Gastroesophageal sphincter (tissue), 4 donors: ENCODE measurements at places on chromosomes 1 and 21.
A peak's percentile ranks its signal among the peaks of the same experiment; 100 is the strongest.

DNA sequence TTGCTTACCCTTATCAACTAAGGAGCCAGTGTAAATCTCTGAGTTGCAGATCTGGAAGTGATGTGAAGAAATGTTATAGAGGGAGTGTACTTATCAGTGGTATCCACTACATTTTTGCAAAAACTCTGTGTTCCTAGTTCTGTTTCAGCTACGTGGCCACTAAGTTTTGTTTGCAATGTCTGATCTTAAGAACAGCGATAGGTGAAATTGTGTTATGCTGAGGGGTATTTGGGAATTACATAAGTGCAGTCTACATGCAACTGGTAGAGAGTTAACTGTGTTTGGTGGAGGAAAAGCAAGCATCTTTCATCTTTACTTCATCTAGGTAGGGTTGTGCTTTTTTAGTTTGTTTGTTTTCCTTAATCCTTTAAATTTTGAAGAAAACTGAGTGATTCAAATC lies 198.8 kb upstream of the SGIP1 start:
- ATAC-seq, result no peak

GRCh38 chr1:201240171-201240570 lies 43.1 kb upstream of the PKP1 start:
- no peak for ATAC-seq

GRCh38 chr1:207020065-207020708 lies 12.4 kb downstream of the C1orf116 start:
- ATAC-seq, result no peak

DNA sequence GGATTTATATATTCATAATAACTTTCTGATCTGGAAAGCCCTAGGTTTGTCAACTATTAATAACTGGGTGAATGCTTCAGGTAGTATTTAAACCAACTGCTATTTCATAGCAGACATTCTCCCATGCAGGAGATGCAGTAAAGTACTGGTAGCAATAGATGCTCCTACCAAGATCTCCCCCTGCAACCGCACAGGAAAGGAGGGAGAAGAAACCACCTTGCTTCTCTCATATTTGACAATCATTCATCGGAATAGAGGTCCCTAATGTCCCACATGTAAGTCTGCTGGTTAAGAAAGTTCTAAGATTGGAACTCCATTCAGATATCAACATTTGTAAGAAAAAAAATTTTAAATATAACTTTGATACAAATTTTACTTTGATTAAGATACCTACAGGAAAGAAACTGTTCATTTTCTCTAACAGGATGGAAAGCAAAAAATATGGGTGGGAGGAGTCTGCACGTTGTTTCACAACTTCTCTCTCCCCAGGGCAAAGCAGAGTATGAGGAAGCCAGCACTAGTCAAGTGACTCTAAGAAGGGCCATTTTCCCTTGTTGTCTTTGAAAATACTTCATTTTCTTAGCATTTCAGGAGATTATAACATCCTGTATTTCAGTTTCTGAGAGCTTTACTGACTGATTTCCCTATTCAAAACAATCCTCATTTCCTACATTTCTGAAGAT lies at the start of gene PYHIN1:
Gene PYHIN1, plus strand, starts transcription at position 498 of the 683 bp plus-strand sequence. CDS start 5,359 bp downstream, outside the sequence.
- no peak for ATAC-seq

- no peak for ATAC-seq
Observed at GRCh38 chr1:228835911-228836310, 100.6 kb downstream of the RHOU start.

DNA sequence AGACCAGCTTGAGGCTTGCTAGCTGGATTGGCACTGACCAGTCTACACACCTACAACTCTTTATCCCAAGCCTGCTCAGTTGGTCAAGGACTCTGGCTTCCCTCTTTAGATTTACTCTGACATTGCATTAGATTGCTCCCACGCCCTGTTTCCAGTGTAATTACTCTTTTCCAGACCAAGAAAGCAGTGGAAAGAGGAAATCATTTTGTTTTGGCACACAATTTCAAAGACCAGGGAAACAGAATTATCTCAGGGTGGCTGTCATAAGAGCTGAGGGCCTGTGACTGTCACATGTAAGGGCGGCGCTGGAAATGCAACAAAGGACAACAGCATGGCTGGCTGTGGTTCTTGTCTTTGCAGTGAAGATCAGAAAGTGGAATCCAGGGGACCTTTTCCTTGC lies 302.7 kb downstream of the HHAT start:
- ATAC-seq, result no peak

GRCh38 chr1:246267896-246268295 lies 239.2 kb downstream of the SMYD3 start:
- ATAC-seq, result no peak

DNA sequence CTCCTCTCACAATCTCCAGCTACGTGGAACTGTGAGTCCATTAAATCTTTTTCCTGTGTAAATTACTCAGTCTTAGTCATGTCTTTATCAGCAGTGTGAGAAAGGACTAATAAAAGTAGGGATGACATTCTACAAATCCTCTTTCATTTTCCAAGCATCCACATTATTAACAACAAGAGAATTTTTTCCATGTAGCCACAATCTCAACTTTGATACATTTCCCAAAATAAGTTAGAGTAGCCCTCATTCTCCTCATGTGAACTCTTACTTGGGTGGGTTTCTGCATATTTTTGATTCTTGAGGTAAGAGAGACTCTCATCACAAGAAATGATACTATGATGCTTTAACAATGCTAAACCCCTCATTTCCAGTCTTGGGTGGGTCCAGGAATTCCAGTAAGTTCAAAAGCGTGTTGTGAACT lies 52.8 kb downstream of the TNFSF18 start:
- ATAC-seq, result no peak

- no peak for ATAC-seq
Observed at GRCh38 chr1:76833151-76833550, 34.1 kb upstream of the ST6GALNAC5 start.

DNA sequence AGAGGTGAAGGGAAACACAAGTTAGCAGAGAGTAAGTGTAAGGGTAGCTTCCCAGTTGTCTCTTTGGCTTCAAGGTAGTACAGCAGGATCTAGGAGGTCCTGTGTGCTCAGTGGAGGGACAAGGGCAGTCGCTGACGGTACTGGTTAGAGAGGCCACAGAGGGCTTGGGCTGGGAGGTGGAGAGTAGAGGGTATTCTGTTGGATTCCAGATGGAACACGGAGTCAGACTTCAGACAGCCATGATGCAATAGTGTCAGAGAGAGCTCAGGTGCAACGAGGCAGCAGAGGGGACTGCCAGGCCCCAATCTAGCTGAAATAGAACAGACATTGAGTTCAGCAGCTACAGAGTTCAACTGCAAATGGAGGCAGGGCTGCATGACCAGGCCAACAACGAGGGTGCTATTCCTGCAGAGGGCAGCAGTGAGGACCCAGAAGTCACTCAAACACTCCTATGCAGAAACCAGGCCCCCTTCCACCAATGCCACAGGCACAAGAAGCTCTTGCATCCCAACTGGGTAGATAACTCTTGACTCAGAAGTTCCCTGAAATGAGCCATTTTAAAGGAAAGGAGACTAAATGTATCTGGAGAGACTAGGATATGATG lies 325.0 kb upstream of the ESRRG start:
- ATAC-seq, result no peak

- ATAC-seq, result no peak
Observed at GRCh38 chr21:24634749-24635148, 972.5 kb downstream of the MRPL39 start.

GRCh38 chr1:192697771-192698170 lies 61.8 kb downstream of the RGS13 start:
- no peak for ATAC-seq

GRCh38 chr1:155834296-155834926 lies 22.6 kb downstream of the GON4L start:
- no peak for ATAC-seq

DNA sequence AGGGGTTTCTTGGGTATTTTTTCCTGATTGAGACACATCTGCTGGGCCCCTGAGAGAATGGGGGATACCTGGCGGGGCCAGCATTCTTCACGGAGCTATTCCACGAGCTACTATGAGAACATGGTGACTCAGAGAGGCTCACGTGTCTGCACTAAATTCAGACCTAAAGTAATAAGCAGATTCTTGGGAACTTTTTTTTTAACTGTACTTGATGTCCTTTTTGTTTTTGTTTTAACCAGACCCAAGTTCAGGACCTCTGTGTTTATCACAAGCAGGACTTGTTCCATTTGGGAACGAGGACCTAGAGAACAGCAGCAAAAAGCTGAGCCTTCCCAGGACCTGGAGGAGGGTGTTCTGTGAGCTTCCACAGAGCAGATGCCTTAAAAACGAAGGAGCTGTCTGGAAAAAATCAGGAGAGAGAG lies 44.0 kb downstream of the EVA1C start:
- peak; percentile 87 for ATAC-seq

GRCh38 chr1:165644064-165644735 lies 13.2 kb downstream of the MGST3 start:
- no peak for ATAC-seq

DNA sequence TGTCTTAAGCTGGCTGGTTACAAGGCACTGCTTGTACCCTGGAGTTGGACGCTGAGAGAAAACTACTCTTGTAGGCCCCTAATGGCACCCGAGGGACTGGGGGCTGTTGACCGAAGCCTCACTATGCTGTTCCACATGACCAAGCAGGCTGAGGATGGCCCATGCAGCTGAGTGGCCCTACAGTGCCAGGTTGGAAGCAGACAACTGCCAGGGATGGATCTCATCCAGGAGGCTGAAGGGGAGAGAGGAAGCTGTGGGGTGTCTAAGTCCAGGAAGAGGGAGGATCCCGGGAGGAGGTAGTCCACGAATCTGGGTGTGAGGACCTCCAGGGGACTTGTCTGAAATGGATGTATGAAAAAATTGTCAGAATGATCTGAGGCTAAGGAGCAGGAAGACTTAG lies 45.8 kb downstream of the FOXD2 start:
- no peak for ATAC-seq

DNA sequence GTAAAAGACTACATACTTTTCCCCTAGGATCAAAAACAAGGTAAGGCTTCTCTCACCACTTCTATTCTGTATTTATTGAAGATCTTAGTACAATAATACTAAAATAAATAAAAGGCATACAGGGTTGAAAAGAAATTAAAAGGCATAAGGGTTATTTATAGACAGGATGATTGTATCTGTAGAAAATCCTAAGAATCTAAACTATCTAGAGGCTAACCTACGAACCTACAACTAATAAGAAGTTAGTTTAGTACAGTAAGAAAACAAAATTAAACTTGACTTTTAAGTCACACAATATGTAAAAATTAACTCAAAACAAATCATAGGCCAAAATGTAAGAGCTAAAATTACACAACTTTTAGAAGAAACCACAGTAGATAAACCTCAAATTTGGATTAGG lies 50.4 kb upstream of the ADAM30 start:
- ATAC-seq, result no peak

GRCh38 chr1:32031578-32032274 lies 18.1 kb downstream of the KHDRBS1 start:
- ATAC-seq, result peak; percentile 87

DNA sequence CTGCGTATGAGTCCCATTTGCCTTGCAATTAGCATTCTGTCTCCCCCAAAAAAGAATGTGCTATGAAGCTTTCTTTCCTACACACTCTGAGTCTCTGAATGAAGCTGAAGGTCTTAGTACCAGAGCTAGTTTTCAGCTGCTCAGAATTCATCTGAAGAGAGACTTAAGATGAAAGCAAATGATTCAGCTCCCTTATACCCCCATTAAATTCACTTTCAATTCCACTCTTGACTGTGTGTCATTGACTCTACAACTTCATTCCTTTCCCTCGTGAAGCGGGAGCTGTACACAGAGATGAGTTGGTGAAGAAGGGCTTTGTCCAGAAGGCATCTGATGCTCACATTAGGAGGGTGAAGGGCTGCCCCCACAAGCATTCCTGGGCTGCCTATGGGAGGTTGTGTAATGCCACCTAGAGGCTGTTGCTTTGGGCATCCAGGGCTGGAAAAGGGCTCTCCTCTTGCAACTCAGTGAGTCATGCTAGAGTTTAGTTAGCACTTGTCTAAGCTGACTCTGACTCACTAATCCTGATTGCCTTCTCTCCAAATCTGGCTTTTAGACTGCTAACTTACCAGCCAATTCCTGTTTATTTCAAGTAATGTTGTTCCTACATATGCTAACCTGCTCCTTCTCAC lies 1.8 kb downstream of the SPRR1B start:
- no peak for ATAC-seq

GRCh38 chr21:33374450-33375096 lies 28.6 kb upstream of the IFNGR2 start:
- peak; percentile 51 for ATAC-seq

DNA sequence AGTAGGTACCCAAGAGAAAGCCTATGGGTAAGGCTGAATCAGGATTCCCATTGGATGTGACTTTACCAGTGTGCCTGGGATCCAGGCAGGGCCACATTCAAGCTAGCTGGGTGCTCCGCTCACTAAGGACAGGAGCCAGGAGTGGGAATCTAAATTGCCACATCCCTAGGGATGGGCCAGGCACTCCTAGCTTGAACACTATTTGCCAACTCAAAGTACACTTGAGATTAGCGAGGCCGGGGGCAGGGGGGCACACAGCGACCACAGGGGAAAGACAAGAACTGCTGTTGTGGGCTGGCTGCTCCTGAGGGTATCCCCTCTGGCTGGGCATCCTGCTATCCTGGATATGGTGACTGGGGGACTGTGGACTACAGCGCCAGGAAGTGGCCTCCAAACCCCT lies 4.3 kb downstream of the SLC45A3 start:
- no peak for ATAC-seq

DNA sequence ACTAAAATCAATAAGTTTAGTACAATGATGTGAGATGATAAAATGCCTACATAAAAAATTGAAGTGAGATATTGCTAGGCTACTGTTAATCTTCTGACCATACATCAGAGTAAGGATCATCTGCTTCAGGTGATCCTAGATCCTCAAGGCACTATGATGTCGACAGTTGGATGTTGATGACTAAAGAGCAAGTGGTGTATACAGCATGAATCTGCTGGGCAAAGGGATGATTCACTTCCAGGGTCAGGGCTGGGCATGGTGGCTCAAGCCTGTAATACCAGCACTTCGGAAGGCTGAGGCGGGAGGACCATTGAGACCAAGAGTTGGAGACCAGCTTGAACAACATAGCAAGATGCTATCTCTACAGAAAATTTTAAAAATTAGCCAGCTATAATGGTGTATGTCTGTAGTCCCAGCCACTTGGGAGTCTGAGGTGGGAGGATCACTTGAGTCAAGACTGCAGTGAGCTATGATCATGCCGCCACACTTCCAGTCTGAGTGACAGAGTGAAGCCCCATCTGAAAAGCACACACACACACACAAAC lies 24.6 kb downstream of the NUF2 start:
- no peak for ATAC-seq

GRCh38 chr1:72442262-72442661 lies 159.9 kb upstream of the NEGR1 start:
- no peak for ATAC-seq
